ENCODE measurements at places on chromosomes 1 and 21. TPM values are rescaled to one million over a fixed set of nuclear protein-coding genes. Genes with fewer than 3 reads are reported as not detected.
A peak's percentile ranks its signal among the peaks of the same experiment; 100 is the strongest.

COL16A1 gene
- total RNA-seq, result not detected

TMEM63A gene
- 32.5 TPM for total RNA-seq

SPRR2F gene
- not detected for total RNA-seq

DNA sequence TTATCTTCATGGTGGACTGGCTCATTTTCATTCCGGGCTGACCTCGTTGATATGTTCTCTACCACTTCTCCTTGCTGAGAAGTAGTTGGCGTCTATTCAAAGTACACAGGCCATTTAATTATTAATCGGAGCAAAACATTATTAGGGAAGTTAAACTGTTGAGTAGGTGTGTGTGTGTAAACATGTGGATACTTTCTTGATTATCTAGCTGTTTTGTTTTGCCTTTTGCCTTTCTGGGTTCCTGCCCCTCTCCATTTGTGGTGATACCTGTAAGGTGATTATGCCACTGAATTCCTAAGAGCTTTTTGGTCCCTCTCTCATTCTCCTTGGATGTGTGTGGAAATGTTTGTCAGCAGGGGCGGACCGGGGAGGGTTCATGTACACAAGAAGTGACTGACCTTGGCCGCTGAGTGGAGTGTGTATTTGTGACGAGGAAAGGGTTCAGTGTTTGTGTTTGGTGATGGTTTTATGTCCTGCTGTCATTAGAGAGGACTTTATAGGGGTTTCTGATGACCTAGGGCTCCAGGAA, 56.6 kb upstream of the PPP2R5A start:
- H3K4me1 ChIP-seq, result peaks cover 43% of the 10 kb centered on the region
- no peak overlapping the region for H3K27ac ChIP-seq
- no peaks in the 10 kb centered on the region for H3K36me3 ChIP-seq
- DNase-seq, result no peak
- H3K27me3 ChIP-seq, result peaks cover 3% of the 10 kb centered on the region

- H3K27me3 ChIP-seq, result peaks cover 20% of the 10 kb centered on the region
- no peaks in the 10 kb centered on the region for H3K36me3 ChIP-seq
- peaks cover 15% of the 10 kb centered on the region for H3K4me1 ChIP-seq
- no peak overlapping the region for H3K4me3 ChIP-seq
- no peak overlapping the region for H3K27ac ChIP-seq
- DNase-seq, result peak; percentile 55
These were observed 50.0 kb upstream of the SLC19A1 start for GRCh38 chr21:45592208-45592619.

DNA sequence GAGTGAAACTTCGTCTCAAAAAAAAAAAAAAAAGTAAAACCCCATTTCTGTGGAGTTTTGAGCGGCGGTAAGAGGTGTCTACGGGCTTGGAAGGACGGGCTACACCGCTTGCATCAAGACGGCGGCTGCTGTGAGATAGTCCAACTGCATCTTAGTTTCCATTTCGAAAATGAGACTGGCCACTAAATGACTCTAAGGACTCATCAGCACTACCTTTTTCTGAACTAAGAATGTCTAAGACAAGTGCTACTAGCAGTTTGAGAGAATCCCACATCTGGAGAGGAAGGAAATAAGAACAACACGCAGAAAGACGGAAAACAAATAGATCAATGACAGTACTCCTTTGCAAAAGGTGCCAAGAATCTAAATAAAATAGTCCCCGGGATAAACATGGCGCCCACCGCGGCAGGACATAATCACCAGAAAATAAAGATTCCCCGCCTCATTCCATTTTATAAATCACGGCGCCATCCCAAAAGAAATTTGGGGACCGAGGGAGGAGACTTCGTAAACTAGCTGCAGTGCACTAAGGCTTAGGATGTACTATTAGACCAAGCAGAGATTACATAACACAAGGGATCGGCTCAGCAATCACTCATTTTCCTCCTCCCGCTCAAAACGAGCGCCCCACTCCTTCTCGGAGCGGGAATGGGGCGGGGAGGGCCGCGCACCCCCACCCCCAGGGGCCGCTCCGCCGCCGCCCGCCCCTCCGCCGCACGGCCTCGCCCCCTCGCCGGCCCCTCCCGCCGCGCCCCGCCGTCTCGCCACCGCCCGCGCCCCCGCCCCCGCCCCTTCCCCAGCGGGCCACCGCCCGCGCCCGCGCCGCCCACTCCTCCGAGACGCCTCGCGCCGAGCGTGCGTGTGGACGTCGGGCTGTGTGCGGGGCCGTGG, 1.1 kb downstream of the POGZ start:
- peak overlapping the region; percentile 94 for H3K27ac ChIP-seq
- DNase-seq, result peak; percentile 43
- H3K27me3 ChIP-seq, result peaks cover 7% of the 10 kb centered on the region
- peaks cover 17% of the 10 kb centered on the region for H3K4me1 ChIP-seq

DNA sequence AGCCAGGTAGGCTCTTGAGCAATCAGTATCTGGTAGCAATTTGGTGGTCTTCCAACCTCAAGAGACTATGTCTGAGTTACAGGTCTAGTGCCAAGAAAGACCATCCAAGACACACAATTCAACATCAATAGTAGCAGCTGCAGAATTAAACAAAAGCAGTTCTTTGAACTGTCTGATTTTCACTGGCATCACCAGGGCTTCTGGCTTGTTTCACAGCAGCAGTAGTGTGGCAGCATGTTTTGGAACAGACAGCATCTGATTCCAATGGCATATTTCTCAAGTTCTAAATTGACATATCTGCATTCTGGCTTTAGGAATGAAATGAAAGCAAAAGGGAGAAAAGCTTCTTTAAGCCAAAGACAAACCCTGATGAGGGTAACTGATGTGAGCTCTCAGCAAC, 334.7 kb upstream of the PRMT6 start:
- H3K36me3 ChIP-seq, result no peaks in the 10 kb centered on the region
- DNase-seq, result no peak
- no peaks in the 10 kb centered on the region for H3K27me3 ChIP-seq
- no peaks in the 10 kb centered on the region for H3K4me1 ChIP-seq
- no peak overlapping the region for H3K27ac ChIP-seq
